Parietal lobe (tissue), 2 donors: ENCODE measurements at places on chromosomes 6 and 20. TPM values are rescaled to one million over a fixed set of nuclear protein-coding genes. Genes with fewer than 3 reads are reported as not detected.

The PRDM13 gene
- total RNA-seq = not detected

The PKIB gene
- 0.94 TPM for total RNA-seq

The C6orf163 gene
- 23.5 TPM for total RNA-seq

The FILIP1 gene
- 2.2 TPM for total RNA-seq

The WFDC5 gene
- not detected for total RNA-seq
